Nucleus accumbens (tissue), 56 donors: ENCODE measurements at places on chromosomes 12 and 14.

GRCh38 chr12:40351976-40352375 lies 127.2 kb downstream of the LRRK2 start:
- no peak for DNase-seq

- no peak for DNase-seq
These were observed 28.2 kb upstream of the CD27 start for GRCh38 chr12:6416596-6416995.

GRCh38 chr12:47238669-47239114 lies 158.9 kb upstream of the AMIGO2 start:
- DNase-seq, result no peak

GRCh38 chr12:50111395-50111692 lies 692 bp upstream of the COX14 start:
- no peak for DNase-seq

DNA sequence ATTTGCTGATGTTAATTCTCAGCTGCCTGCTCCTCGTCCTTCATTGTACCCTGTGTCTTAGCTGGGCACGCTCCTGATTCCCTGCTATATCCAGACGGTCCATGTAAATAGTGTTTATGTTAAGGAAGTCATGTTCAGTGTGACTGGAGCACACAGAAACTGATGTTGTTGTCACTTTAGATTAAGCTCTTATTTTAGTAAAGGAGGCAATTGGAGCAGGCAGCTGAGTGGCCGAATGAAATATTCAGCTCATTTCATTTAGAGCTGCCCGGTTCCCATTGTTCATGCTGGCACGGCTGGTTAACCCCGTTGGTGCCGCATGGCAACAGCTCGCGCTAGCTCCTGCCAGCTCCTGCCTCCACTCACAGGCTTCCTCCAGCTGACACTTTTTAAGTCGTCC lies 446.8 kb upstream of the SOX5 start:
- DNase-seq, result peak; percentile 13
